ENCODE measurements at places on chromosomes 3 and 15.

DNA sequence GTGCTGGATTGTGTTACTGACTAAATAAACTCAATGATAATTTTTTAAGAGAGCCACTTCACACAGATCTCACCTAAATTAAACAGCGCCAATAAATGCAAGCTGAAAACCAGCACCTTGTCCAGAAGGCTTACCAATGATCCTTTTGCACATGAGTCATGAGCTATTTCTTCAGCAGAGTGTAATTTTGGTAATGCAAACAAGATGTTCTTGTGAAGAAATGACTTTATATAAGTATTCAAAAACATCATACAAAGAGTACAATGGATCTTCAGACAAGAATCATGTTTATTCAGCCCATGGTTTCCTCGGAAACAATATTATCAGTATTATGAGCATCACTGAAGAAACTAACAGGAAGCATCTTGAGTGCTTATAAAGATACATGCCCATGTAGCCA lies 263.8 kb upstream of the UBE2E2 start:
- no peak for DNase-seq

GRCh38 chr15:51620641-51621040 lies 1.9 kb downstream of the DMXL2 start:
- DNase-seq, result no peak

GRCh38 chr3:125512135-125512920 lies 7.7 kb downstream of the SNX4 start:
- DNase-seq, result no peak

DNA sequence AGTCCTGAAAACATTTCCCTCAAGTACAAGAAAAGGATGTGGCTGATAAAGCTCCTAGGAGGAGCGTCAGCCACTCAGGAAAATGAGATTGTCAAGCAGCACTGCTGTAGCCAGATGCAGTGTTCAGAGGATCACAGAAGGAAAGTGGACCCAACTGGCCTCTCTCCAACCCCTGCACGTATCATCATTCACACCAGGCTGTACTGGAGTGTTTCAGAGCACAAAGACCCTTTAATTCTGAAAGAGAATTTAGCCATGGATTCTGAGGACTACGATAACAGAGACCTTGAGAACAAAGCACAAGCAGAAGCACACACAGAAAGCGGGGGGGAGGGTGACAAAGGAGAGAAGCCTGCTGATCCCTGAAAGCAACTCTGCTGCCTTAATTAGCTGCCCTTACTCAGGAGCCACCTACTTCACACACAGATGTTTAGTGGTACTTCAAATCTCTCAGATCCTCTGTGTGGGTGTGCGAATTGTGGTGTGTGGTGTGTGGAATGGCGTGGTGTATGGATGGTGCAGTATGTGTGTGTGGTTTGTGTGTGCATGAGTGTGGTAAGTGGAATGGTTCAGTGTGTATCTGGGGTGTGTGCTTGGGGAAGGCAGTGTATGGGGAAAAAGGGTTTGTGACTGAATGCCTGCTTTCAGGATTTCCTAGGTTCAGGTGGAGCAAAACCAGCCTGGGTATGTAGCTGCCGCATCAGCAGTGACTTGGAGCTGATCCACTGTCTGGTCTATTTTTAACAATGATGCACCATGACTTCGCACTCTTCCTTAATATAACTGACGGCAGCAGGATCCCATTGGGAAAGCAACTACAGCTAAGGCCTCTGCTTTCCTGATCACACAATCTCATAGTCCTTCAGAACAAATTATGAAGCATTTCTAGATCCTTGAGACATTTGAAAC lies 192.5 kb downstream of the RSL24D1 start:
- DNase-seq, result no peak

DNA sequence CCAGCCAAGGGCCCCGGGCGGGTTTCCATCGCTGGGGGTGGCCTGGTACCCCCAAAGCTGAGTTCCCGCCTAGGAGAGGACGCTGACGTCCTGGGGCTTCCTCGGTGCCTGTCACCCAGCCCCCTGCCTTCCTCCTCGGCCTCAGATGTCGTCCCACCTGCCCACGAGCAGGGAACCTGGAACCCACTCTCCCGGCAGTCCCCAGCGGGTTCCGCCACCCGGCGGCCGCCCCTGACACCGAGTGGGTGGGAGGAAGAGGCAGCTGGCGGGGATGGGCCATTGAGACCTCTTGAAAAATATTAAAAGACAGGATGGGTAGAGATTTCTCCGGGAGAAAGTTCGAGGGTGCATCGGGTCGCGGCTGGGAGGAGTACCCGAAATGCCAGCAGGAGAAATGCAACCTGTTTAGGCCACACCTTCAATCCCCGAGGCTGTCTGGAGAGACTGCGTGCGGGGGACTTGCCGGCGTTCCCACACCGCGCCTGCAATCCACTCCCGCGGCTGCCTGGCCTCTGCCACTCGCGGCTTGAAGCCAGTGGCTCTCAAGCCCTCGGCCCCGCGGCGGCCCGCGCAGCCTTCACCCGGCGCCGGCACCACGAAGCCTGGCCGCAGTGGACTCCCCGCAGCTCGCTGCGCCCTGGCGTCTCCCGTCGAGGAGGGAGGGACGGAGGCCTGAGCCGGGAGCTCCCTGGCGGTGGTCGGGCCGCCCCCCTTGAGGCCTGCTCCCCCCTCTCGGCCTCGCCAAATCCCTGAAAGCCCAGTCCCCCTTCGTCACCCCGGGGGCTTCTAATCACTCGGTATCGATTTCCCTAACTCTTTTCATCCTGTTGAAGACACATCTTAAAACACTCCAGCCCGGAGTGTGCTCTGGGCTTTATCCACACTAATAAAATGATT lies 8.6 kb upstream of the NR2F2 start:
- DNase-seq, result no peak

DNA sequence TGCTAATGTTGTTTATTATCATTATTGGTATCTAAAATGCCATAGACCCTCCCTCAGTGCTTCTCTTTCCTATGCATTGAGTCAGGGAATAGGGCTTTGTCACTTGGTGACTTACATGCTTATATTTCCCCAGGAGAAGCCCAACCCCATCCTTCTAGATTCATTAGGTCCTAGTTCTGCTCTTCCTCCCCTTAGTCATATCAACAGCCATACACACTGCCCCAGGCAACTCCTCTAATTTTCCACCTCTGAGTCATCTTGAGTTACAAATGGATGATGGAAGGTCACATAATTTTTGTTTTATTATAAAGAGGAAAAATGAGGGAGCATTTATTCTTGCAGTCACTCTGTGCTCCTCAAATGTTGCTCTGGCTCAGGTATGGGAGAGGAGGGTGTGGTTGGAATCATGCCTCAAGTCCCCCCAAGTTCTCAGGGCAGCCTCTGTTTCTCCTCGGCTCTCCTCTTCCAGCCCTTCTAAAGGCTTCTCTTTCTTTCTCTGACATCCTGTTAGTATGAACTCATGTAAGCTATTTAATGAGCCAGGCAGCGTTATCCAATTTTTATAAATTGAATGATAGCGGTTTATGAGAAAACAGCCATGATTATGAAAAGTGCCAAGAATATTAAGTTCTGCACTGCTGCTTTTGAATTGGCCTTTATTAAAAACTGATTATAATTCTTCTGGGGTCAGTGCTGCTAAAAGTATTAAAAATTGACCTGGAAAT lies 45.6 kb upstream of the FSTL1 start:
- no peak for DNase-seq

- DNase-seq, result no peak
Measured at GRCh38 chr15:33975022-33975565, 6.8 kb downstream of the CHRM5 start.

DNA sequence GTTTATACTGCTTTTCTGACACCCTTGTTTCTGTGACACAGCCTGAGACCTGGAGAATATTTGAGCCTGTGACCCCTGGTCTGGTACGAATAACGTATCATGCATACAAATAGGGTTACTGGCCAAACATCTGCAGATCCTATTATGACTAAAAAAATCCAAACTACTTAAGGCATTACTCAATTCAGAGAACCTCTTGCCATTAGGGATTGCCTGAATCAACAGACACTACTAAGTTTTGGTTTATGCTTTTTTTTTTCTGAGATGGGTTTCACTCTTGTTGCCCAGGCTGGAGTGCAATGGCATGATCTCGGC lies 35.4 kb downstream of the OSBPL10 start:
- DNase-seq, result no peak

DNA sequence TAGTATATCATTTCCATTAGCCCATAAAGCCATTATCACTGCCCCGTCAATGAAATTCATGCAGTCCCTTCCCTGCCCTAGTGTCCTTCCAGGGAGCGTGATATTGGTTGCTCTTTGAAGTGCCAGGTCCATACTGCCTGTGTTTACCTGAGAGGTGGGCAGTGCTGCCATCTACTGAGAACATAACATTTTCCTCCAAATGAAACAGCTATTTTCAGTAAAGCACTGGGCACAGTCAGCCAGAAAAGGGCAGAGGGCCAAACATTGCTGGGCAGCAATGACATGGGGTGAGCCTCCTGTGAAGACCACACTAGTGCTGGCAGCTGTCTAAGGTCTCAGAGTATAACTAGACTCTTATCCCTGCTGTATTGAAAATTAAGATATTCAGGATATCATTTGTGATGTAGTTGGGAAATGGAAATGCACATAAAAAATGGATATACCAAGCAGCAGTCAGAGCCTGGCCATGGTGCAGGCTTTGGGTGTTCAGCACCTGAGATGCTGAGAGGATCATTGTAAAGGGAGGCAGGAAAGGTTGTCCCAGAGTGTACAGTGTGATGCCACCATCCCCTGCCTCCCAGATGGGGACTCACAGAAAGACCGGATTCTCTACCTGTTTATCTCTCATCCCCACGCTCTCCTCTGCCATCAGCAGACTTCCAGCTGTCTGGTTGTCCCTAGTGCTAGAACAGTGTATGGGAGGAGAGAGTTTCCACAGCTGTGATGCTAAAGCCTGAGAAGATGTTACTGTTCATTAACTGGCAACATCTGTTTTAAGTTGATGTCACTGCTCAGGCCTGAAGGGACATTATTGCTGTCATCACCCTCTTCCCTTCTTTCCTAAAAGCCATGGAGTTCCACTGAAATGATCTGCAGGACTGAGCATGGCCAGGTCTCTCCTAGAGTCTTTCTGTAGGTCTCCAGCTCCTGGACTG lies 108.8 kb downstream of the ARNT2 start:
- DNase-seq, result no peak

DNA sequence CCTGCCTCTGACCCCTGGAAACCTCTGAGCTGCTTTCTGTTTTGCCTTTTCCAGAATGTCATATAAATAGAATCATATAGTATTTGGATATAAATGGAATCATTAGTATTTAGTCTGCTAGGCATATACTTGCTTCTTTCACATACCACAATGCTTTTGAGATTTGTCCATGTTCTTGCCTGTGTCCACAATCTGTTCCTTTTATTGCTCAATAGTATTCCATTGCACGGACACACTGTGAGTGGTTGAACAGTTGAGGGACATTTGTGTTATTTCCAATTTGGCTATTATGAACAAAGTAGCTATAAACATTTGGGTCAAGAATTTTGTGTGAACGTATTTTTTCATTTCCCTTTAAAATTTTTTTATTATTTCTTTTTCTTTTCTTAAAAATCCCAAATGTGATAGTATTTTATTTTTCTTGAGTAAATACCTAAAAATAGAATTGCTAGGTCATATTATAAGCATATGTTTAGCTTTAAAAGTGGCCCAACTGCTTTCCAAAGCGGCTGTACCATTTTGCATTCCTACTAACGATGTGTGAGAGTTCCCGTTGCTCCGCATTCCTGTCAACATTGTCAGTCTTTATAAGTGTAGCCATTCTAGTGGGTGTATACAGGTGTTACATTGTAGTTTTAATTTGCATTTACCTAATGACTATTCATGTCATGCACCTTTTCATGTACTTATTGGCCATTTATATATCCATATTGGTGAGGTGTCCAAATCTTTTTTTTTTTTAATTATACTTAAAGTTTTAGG lies 26.5 kb downstream of the WDR53 start:
- DNase-seq, result no peak

DNA sequence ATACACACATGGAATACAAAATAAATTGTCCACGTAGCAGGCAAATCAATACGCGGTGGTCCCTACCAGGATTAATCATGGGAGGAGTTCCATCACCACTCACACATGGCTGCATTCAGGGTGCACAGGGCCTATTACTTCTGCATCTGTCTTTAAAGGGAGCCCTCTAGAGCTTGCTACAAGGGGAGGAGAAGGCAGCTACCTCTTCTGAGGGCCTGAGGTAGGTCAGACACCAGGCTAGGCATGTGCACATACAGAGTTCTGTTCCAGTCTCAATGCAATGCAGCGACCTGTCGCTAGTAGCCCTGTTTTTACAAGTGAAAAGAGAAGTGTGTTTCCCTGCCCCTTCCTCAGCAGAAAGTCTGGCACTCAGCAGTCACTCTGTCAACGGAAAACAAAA lies 102.7 kb downstream of the ROBO2 start:
- DNase-seq, result no peak

- no peak for DNase-seq
Measured at GRCh38 chr3:188217011-188217463, 63.1 kb downstream of the LPP start.

GRCh38 chr3:50267280-50267913 lies 1.6 kb upstream of the SEMA3B start:
- no peak for DNase-seq

DNA sequence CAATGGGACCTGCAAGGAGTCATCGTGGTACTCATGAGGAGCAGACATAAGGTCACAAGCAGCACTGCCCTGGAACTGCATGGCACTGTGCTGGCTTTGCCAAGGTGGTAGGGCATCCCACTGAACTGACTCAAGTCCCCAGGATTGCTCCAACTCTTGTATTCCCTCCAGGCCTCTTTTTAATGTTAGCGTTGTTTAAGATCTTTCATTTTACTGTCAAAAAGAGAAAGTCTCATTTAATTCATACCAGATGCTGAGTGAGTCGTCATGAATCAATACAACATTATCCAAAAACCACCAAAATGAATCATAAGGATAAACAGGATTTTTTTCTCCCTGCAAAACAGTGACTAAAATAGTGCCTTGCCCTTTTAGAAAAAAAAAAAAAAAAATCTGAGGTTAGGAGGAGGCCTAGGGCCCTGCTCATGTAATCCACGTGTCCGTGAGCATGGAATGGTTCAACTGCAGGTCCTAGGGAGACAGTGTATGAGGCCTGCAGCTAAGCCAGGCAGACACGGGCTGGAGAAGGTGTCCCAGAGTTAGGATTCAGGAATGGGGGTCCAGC lies 36.7 kb upstream of the BLM start:
- no peak for DNase-seq

- DNase-seq, result no peak
Measured at GRCh38 chr15:36832774-36833463, 253.5 kb downstream of the CDIN1 start.

DNA sequence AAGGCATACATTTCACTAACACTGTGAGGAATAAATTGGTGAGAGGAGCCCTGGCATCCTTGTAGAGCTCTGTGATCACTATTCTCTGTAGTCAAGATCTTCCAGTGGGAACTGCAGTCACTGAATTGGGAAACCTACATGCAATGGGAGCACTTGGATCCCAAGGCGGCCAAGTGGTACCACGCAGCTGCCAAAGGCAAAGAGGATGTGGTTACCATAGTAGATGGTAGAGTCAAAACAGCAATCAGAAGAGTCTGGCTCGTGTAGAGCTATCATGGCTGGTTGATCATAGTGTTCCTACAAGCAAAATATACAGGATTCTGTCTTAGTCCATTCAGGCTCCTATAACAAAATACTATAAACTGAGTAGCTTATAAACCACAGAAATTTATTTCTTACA lies 849.7 kb downstream of the ROBO2 start:
- DNase-seq, result no peak

All from stimulated activated CD8-positive, alpha-beta memory T cell treated with anti-CD3 and anti-CD28 coated beads, Interleukin-4, amount 100 ng/mL, for 24 hours (primary cell).